ENCODE measurements at places on chromosomes 3 and 15. TPM values are rescaled to one million over a fixed set of nuclear protein-coding genes. Genes with fewer than 3 reads are reported as not detected.

The PGBD4 gene
- 1.4 TPM for total RNA-seq

The PLCB2 gene
- 3.0 TPM for total RNA-seq

The MCF2L2 gene
- total RNA-seq = 0.36 TPM

The DAZL gene
- total RNA-seq = not detected

The CHRNA3 gene
- 1.9 TPM for total RNA-seq

The SI gene
- total RNA-seq = 0.08 TPM

DNA sequence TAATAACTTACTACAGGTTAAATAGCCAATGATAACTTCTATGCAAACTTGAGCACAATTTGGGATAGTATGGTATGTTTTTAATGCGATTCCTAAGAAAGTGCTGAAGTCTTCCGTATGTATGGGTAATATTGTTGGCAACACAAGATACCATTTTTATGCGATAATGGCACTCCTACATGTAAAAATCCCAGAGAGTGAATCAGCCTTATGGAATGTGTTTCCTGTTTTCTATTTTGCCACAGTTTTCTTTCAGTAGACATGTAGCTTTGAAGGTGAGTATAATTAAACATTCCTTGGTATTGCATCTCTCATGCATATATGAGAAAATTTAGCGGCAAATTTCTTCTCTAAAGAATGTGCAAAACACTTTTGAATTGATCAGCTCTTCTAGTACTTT, 396.8 kb upstream of the AZI2 start:
- H3K4me3 ChIP-seq = no peak overlapping the region
- no peaks in the 10 kb centered on the region for H3K36me3 ChIP-seq
- peaks cover 16% of the 10 kb centered on the region for H3K4me1 ChIP-seq

- H3K27me3 ChIP-seq = no peaks in the 10 kb centered on the region
- no peaks in the 10 kb centered on the region for H3K4me1 ChIP-seq
- H3K4me3 ChIP-seq = no peak overlapping the region
- no peak for DNase-seq
- H3K27ac ChIP-seq = no peak overlapping the region
These were observed 97.0 kb downstream of the IGF2BP2 start for GRCh38 chr3:185727873-185728272.

- no peak overlapping the region for H3K4me3 ChIP-seq
- no peaks in the 10 kb centered on the region for H3K36me3 ChIP-seq
- no peak overlapping the region for H3K27ac ChIP-seq
- no peaks in the 10 kb centered on the region for H3K27me3 ChIP-seq
- DNase-seq = no peak
- no peaks in the 10 kb centered on the region for H3K4me1 ChIP-seq
These were observed 145.7 kb upstream of the NPHP3 start for GRCh38 chr3:132867956-132868355.

GRCh38 chr3:72993391-72993790, 3.2 kb upstream of the PPP4R2 start:
- H3K27ac ChIP-seq = no peak overlapping the region
- H3K4me1 ChIP-seq = peaks cover 12% of the 10 kb centered on the region
- H3K4me3 ChIP-seq = no peak overlapping the region
- no peaks in the 10 kb centered on the region for H3K36me3 ChIP-seq
- no peak for DNase-seq

GRCh38 chr3:145936971-145937370, 224.0 kb downstream of the PLOD2 start:
- H3K36me3 ChIP-seq = no peaks in the 10 kb centered on the region
- no peaks in the 10 kb centered on the region for H3K4me1 ChIP-seq
- no peak for DNase-seq
- H3K27ac ChIP-seq = no peak overlapping the region
- H3K27me3 ChIP-seq = no peaks in the 10 kb centered on the region

- H3K4me3 ChIP-seq = no peak overlapping the region
- no peak overlapping the region for H3K27ac ChIP-seq
- DNase-seq = no peak
- no peaks in the 10 kb centered on the region for H3K4me1 ChIP-seq
These were observed 160.0 kb upstream of the PRICKLE2 start for GRCh38 chr3:64385277-64385676.

DNA sequence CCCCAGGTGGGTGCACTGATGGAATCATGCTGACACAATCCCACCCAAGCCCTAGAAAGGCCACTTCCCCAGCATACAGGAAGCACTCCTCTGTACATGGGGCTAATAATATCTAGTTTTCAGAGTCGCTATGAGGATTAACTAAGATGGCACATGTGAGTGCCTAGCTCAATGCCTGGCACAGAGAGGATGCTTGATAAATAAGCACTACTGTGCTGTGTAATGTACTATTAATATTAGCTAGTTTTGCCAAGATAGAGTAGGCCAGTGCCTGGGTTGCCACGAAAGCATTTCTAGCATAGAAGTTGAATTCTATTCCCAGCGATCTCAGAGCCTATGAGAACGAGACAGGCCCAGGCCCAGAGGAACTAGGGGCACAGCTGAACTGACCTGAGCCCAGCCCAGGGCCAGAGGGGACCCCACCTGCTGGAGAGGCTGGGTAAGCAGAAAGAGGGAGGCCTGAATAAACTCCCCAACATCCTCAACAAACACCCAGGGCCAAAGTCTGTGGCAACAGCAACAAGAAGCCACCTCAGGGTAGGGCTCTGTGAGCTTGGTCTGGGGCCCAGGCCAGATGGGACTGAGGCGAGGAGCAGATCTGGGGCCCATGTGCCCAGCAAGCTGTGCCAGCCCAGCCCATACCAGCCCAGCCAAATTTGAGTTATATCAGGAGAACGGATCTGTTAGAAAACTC, 7.6 kb upstream of the SEMA7A start:
- peak; percentile 48 for DNase-seq
- no peak overlapping the region for H3K27ac ChIP-seq
- H3K27me3 ChIP-seq = no peaks in the 10 kb centered on the region
- H3K4me1 ChIP-seq = no peaks in the 10 kb centered on the region

DNA sequence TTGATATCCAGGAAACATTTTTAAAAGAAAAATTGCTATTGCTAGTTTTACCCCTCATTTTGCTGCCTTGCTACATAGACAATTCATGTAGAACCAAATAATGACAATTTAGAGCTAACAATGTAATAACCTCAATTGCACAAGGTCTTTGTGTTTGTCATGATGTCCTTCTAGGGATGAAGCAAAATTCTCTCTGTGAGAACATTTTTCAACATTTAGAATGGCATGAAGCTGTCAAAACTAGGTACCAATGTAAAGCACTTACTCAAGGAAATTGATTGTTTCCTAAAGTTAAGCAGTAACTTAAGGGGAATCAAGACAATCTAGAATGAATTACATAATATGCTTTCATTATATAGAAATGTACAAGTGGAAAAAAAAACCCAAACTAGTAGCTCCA, 7.9 kb upstream of the FGF7 start:
- H3K4me1 ChIP-seq = no peaks in the 10 kb centered on the region
- DNase-seq = no peak
- H3K4me3 ChIP-seq = no peak overlapping the region
- no peaks in the 10 kb centered on the region for H3K36me3 ChIP-seq

GRCh38 chr3:134086616-134087015, 56.9 kb upstream of the SLCO2A1 start:
- no peak overlapping the region for H3K27ac ChIP-seq
- H3K4me1 ChIP-seq = no peaks in the 10 kb centered on the region
- no peaks in the 10 kb centered on the region for H3K36me3 ChIP-seq
- no peak overlapping the region for H3K4me3 ChIP-seq
- DNase-seq = no peak

GRCh38 chr3:117586161-117586560, 876.6 kb downstream of the TUSC7 start:
- no peak overlapping the region for H3K27ac ChIP-seq
- DNase-seq = no peak
- H3K4me3 ChIP-seq = no peak overlapping the region
- no peaks in the 10 kb centered on the region for H3K4me1 ChIP-seq
- H3K27me3 ChIP-seq = no peaks in the 10 kb centered on the region
- no peaks in the 10 kb centered on the region for H3K36me3 ChIP-seq

DNA sequence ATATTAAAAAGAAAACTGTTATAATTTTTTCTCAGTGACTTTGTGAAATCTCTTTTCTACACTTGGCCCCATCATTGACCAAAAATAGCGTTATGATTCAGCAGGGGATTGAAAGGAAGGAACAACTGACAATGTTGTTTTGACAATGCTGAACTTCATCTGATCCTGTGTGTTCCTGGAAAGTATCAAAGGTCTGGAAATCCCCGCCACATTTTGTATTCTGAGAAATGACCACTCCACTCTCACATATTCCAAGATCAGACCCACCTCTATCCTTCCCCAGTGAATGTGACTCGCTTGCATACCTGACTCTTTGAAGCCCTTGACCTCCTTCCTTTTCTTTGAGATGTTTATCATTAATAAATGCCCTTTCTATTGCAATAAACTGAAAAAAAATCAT, 9.7 kb upstream of the RIOX2 start:
- H3K27me3 ChIP-seq = no peaks in the 10 kb centered on the region
- no peak overlapping the region for H3K27ac ChIP-seq
- no peak overlapping the region for H3K4me3 ChIP-seq
- no peak for DNase-seq
- H3K4me1 ChIP-seq = no peaks in the 10 kb centered on the region
- H3K36me3 ChIP-seq = no peaks in the 10 kb centered on the region

DNA sequence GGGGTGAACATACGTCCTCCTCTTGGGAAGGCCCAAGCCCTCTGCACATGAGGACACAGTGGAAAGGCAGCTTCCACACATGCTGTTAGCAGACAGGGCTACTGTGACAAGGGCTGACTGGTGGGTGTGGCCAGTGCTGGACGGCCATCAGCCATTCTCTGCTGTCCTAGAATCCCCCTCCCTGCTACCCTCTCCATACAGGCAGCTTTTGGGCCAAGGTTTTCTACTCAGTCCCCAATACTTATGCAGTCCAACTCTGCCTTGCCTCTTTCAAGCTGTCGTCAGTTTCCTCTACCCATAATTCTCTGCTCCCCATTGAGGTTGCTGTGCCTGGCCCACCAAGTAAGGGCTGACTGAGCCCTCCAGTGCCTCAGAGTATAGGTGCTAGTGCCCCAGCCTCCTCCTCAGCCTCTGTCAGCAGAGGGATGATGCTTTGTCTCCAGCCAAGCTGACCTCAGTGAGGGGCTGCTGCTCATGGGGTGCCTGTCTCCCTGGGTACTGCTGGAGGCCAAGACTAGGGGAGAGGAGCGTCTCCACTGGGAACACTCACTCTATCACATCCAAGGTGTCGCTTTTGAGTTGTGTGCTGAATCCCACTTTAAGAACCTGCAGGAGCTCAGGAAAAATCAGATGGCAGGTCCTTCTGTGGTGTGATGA, 2.8 kb downstream of the LOXL1 start:
- H3K27me3 ChIP-seq = peaks cover 6% of the 10 kb centered on the region
- no peaks in the 10 kb centered on the region for H3K36me3 ChIP-seq
- no peak overlapping the region for H3K4me3 ChIP-seq
- H3K27ac ChIP-seq = no peak overlapping the region
- H3K4me1 ChIP-seq = peaks cover 76% of the 10 kb centered on the region
- DNase-seq = no peak

DNA sequence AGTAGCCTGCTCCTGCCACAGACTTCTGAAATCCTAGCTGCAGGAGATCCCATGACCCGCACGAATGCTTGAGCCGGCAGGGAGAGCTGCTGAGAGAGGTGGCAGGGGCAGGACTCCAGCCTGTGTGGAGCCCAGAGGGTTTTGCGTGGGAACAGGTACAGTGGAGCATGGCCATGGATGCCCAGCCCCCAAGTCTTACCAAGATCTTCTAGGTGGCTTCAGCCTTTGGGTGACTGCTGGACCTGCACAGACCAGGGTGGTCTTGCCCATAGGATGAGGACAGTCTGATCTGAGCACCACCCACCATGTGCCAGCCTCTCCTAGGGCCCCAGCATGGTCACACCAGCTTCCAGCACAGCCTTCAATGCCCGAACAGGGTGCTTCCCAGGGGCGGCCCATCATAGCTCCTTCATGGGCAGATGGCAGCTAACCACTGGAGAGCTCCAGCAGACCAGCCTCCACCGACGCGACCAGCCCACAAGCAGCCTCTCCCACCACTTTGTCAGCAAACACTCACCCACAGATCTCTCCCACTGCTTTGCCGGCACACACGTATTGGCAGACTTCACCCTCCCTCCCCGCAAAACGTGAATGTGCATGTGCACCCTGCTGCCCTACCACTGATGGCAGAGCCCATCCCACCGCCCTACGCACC, 56.0 kb downstream of the ADAMTS17 start:
- no peaks in the 10 kb centered on the region for H3K4me1 ChIP-seq
- no peak overlapping the region for H3K4me3 ChIP-seq
- no peaks in the 10 kb centered on the region for H3K36me3 ChIP-seq
- no peak for DNase-seq

GRCh38 chr3:78812166-78812565, 955.6 kb downstream of the ROBO1 start:
- H3K4me1 ChIP-seq = no peaks in the 10 kb centered on the region
- no peaks in the 10 kb centered on the region for H3K27me3 ChIP-seq
- H3K4me3 ChIP-seq = no peak overlapping the region
- H3K36me3 ChIP-seq = no peaks in the 10 kb centered on the region
- no peak for DNase-seq

DNA sequence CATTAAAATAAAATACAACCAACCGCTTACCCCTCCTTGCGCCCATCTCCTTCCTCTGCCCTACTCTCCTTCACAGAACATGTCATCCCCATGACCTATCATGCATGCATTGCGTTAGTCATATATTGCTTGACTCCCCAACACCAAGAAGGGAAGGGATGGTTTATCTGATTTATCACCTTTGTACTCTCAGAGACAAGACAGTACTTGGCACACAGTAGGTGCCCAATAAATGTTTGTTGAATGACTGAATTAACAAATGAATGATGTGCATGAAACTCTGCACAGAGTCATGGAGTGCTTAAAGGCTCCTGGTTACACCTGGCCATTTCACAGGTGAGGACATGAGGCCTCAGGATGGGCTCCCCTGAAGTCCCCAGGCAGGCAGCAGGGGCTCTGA, 59.7 kb downstream of the IQSEC1 start:
- H3K4me1 ChIP-seq = peaks cover 33% of the 10 kb centered on the region
- no peak overlapping the region for H3K27ac ChIP-seq
- no peaks in the 10 kb centered on the region for H3K36me3 ChIP-seq
- DNase-seq = no peak
- no peaks in the 10 kb centered on the region for H3K27me3 ChIP-seq
- H3K4me3 ChIP-seq = peak overlapping the region; percentile 34

GRCh38 chr15:52243697-52244555, 51.7 kb downstream of the MYO5C start:
- H3K27me3 ChIP-seq = no peaks in the 10 kb centered on the region
- no peak overlapping the region for H3K27ac ChIP-seq
- H3K4me1 ChIP-seq = no peaks in the 10 kb centered on the region
- no peaks in the 10 kb centered on the region for H3K36me3 ChIP-seq

DNA sequence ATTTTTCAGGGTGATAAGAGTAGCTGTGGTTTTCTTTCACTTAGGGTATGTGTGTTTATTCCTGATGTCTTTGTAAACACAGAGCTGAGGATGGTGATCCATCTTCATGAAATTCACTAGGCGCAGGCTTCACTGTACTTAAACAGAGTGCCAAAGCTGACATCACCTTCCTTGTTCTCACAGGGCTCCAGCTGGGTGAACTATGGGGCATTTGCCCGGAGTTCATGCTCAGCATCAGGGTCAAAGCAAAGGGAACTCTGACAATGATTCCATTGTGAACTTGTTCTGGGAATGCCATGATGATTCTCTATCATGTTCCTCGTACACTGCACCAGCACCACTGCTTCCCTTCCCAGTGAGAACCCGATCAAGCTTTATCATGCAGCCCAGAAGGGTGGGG, 184.8 kb upstream of the P2RY1 start:
- H3K27me3 ChIP-seq = no peaks in the 10 kb centered on the region
- no peaks in the 10 kb centered on the region for H3K36me3 ChIP-seq
- no peak overlapping the region for H3K27ac ChIP-seq
- H3K4me1 ChIP-seq = no peaks in the 10 kb centered on the region
- no peak overlapping the region for H3K4me3 ChIP-seq

Data from suprapubic skin (tissue), 4 donors.